ENCODE measurements at places on chromosomes 6 and 20. TPM values are rescaled to one million over a fixed set of nuclear protein-coding genes. Genes with fewer than 3 reads are reported as not detected.

CPNE5 gene
- total RNA-seq: 2.9 TPM

SPO11 gene
- total RNA-seq: not detected

FAM83B gene
- total RNA-seq: not detected

- no peak for DNase-seq
Measured at GRCh38 chr20:59001449-59002171, 5.4 kb downstream of the CTSZ start.

DNA sequence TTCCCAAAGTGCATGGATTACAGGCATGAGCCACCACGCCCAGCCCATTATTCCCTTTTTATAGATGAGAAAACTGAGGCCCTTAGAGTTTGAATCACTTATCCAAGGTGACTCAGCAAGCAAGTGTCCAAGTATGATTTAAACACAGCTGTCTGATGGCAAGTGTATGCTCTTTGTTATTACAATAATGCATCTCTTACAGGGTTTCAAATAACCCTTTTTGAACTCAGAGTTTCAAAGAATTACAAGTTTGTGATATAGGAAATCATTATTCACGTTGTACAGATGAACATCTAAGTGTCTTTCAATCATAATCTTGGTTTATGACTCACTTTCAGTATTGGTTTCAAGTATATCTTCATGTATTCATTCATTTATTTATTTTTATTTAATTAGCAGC is 63.0 kb downstream of the CD83 start:
- DNase-seq: no peak

DNA sequence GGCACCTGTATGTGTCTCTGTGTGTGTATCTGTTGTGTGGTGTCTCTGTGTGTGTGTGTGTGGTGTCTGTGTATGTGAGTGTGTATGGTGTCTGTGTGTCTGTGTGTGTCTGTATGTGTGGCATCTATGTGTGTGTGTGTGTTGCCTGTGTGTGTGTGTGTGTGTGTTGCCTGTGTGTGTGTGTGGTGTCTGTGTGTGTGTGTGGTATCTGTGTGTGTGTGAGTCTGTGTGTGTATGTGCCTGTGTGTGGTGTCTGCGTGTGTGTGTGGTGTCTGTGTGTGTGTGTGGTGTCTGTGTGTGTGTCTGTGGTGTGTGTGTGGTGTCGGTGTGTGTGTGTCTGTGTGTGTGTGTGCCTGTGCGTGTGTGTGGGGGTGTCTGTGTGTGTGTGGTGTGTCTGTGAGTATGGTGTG is 31.7 kb upstream of the VEGFA start:
- no peak for DNase-seq

Measured in glutamatergic neuron (in vitro differentiated cells).